NCI-H2081 treated with DMSO at 0.1 percent for 48 hours (cell line): ENCODE measurements at places on chromosomes 1 and 21.

GRCh38 chr1:88802404-88802803 lies 89.0 kb downstream of the GTF2B start:
- no peak for DNase-seq

DNA sequence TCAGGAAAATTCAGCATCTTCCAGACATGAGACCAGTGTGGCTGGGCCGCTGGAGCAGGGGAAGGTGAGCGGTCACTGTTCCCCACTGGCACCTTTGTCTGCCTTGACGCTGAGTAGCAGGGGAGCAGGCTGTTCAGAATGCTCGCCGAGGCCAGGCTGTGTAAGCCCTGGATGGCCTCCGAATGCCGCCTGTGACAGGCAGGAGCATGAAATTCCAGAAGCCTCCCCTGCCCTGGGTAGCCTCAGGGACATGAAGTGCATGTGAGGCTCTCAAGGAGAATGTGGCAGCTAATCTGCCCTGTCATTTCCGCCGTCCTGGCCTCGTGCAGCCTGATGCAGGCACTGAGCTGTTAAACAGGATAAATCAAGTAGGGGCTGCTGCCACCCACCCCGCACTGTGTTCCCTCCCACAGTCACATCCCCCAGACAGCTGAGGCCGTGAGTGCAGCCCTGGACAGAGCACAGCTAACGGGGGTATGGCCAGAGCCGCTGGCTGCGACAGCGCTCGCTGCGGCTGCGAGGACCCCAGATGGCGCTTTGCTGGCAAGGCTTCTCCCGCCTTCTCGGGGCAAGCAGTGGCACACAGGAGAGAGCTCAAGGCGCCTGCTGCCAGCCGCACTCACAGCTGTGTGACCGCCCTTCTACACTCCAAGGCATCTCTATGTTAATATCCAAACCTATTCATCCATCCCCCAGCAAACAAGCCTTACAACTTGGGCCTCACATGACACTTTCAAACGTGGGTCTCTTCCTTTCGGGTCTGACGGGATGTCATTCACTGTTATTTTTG lies 105.0 kb upstream of the COL6A1 start:
- no peak for DNase-seq

- DNase-seq: no peak
Observed at GRCh38 chr1:228009828-228010775, 3.3 kb downstream of the WNT3A start.

- DNase-seq: no peak
Observed at GRCh38 chr1:78492386-78492950, 1.7 kb downstream of the PTGFR start.

- DNase-seq: no peak
Observed at GRCh38 chr1:59541161-59541560, 244.3 kb downstream of the FGGY start.

- DNase-seq: no peak
Observed at GRCh38 chr1:159712080-159712479, 2.3 kb downstream of the CRP start.

- no peak for DNase-seq
Observed at GRCh38 chr1:10253755-10254154, 43.4 kb downstream of the KIF1B start.

GRCh38 chr1:40834968-40835545 lies 27.1 kb downstream of the CITED4 start:
- DNase-seq: no peak

DNA sequence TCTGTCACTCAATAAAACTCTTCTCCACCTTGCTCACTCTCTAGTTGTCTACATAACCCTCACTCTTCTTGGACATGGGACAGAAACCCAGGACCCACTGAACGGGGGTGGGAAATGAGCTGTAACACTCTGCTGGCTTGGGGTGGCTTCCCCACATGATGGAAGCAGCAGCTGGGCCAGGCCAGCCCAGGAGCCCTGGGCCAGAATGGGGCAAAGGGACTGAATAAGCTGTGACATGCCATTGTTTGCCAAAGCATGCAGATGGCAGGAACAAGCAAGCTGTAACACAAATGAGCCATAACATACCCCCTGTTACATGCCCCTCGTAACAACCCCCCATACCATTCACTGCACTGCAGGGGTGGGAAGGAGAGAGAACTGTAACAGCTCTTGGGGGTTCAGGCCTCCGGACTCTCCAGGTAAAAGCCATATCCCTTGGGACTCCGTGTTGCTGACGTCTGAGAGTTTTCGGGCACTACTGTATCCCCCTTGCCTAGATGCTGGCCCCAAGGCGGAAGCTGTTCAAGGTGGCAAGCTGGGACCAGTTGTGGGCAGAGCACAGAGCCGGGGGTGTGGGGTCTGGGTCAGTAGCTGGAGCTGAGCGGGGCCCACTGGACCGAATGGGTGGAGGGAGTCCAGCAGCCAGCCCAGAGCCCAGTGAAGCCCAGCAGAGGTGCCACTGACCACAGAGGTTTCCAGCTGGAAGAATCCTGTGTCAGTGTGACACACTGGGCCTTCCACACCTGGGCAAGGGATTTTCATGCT lies 56.1 kb upstream of the DMRTB1 start:
- no peak for DNase-seq

GRCh38 chr1:89607156-89607555 lies 25.8 kb upstream of the LRRC8C start:
- DNase-seq: no peak

- DNase-seq: no peak
Observed at GRCh38 chr1:41386196-41386663, 25.0 kb downstream of the FOXO6 start.

DNA sequence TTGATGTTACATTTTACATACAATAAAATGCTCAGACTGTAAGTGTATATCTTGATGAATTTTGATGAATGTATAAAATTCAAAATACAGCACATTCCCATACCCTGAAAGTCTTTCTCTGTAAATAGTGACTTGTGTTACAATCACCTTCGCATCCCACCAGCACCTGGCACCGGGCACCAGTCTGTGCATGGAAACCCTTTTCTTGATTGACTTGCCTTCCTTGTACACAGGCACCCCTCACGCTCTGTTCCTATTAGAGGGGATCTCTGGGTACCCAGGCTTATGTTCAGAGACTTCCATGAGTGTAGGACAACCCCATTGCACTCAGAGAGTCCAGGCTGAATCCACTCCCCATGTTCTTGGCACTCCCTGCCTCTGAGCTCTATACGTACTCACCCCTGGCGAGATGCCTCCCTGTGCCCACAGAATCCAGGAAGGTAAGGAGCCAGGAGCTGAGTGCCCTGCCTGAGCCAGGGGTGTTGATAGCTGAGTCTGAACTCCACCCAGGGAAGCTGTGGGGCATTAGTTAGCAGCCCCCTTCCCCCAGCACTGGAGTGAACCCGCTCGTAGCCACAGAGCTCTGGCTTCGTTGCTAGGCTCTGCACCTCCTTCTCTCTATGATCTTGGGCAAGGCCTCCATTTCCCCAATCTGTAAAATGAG lies 22.5 kb upstream of the PKP1 start:
- DNase-seq: no peak

GRCh38 chr1:40676501-40676900 lies 11.0 kb upstream of the RIMS3 start:
- DNase-seq: no peak

GRCh38 chr1:98005326-98006010 lies 84.6 kb upstream of the DPYD start:
- DNase-seq: no peak

- no peak for DNase-seq
Observed at GRCh38 chr1:176853503-176853902, 311.0 kb downstream of the ASTN1 start.
